Esophagus squamous epithelium (tissue), 5 donors: ENCODE measurements at places on chromosomes 12 and 14. TPM values are rescaled to one million over a fixed set of nuclear protein-coding genes. Genes with fewer than 3 reads are reported as not detected.

DNA sequence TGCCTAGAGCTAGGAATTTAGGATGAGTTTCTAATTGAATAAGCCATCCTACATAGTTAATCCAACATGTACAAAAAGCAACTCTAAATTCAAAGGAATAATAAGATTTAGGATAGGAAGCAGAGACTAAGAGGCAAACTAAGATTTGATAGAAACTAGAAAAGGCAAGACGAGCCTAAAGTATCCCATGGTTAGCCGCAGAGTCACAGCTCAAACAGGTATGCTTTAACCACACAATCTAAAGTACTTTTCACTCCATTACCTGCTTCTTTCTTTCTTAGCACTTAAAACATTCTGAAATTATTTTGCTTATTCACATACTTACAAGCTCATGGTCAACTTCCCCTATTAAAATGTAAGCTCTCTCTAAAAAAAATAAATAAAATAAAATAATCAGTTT lies 51.8 kb downstream of the OTOGL start:
- no peak for DNase-seq

DNA sequence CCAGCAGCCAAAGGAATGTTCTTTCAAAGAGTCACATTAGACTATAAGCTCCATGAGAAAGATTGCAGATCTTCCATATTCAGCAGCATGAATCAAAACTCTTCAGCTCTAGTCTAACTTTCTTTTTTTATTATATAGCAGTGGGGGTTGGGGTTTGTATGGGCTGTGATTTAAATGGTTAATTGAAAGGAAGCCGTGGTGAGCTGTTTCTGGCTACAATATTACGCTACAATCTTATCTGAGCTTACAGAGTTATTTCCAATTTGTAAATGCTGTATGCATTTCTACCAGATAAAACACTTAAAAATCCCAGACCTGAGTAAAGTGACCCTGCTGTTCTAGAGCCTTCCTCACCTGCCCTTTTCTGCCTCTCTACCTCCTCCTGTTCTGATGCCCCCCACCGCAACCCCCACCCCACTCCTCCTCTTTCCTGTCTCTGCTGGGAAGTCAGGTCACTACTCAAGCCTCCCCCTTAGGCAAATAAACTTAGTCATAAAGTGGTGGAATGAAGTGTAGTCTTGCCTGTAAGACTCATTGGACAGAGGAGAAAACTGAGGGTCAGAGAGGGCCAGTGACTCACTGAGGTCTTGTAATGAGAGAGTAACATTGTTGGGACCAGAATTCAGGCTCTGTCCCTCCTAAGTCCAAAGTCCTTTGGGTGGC lies 1089.5 kb downstream of the BCL11B start:
- no peak for DNase-seq

DNA sequence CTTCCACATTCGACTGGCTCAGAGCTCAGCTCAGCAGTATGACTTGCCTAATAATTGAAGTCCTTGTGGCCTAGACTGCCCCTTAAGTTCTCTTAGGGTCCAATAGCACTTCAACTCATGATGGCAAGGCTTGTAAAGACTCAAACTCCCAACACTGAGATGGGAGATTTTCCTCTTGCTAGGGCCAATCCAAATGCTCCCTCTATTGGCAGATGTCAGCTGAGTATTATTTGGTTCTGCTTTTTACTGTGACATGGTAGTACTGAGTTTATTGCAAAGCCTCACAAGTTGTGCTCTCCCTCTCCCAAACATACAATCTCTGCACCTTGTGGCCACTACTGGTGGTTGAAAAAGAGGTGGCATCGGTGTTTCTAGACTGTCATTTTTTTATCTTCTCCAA lies 164.2 kb downstream of the ALG10 start:
- no peak for DNase-seq

- no peak for DNase-seq
Measured at GRCh38 chr12:106022568-106023012, 116.2 kb downstream of the NUAK1 start.

DNA sequence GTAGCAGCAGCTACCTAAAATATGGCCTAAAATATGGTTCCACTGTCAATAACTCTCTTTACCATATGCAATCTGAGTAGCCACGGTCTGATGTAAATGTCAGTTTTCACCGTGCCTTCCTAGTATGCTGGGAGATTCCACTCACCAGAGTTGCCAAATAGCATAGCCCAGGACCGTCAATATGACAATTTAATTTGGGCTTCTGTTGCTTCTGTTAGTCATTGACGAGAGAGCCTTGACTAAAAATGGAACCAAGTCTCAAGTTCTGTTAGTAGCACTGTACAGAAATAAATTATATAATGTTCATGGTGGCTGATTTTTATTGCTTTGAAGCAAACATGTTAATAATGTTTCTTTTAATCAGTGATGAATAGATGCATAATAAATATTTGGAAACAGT lies 348.4 kb downstream of the BCAT1 start:
- no peak for DNase-seq

DNA sequence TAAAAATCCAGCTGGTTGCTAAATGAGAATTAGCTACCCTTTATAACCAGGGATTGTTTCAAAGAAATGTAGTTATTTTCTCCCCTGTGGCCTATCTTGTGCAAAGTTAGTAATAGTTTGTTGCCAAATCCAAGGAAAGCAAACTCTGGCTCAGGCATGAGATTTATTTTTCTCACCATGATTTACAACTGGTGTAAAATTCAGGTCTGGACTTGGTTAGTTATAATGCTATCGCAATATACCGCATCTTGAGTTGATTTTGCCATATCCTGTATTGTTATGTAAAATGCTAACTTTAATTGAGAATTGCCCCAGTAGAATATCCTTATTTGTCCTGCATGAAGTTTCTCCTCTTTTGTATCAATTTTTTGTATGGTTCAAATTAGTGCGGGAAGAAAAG lies 135.5 kb downstream of the CRADD start:
- DNase-seq: no peak

- no peak for DNase-seq
Measured at GRCh38 chr14:74841230-74842207, 34.4 kb downstream of the PROX2 start.

- no peak for DNase-seq
Measured at GRCh38 chr14:35897616-35898111, 71.5 kb downstream of the BRMS1L start.

GRCh38 chr12:91952916-91953315 lies 192.7 kb downstream of the BTG1 start:
- DNase-seq: no peak

DNA sequence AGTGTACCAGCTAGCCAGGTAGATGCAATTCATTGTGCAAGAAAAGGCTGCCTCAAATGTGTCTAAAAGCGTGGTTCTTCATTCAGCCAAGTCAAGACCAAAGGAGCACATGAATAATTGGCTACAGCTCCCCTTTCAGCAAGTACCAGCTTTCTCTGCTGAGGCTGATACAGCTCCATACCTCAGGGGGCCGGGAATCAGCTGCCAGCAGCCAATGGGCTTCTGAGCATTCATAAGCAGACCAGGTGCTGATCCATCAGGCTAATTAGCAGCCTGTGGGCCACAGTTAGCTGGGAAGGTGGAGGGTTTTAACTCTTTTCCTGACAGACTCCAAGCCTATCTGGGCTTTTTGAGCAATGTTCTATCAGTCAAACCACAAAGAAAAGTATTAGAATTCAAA lies 264.7 kb downstream of the APAF1 start:
- no peak for DNase-seq

DNA sequence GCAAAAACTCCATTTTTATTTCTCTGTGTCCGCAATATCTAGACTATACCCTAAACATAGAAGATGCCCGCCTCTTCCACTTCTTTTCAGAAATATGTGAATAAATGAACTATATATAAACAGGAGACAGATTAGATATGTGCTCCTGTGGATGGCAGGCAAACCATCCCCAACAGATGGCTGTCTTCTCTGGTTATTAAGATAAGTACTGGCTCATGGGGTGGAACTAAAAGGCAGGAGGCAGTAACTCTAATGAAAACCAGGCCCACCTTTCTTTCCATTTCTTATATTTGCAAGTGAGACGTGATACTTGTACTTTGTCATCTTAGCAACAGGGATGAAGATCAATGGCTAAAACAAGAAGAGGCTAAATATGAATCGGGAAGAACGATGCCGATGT lies 20.2 kb downstream of the E2F7 start:
- DNase-seq: no peak

C12orf54 gene
- total RNA-seq: 0.99 TPM

IL22 gene
- total RNA-seq: 0.35 TPM

ERBB3 gene
- total RNA-seq: 125 TPM

KRT75 gene
- total RNA-seq: not detected

IRAK3 gene
- total RNA-seq: 8.2 TPM

SLC8A3 gene
- 0.23 TPM for total RNA-seq

PRR4 gene
- 159 TPM for total RNA-seq
